ENCODE measurements at places on chromosomes 12 and 14. TPM values are rescaled to one million over a fixed set of nuclear protein-coding genes. Genes with fewer than 3 reads are reported as not detected.

Gene DNAH10
- total RNA-seq: 0.17 TPM

Gene RNASE3
- total RNA-seq: not detected

Gene FGFR1OP2
- 31.3 TPM for total RNA-seq

Gene AHNAK2
- total RNA-seq: 4.4 TPM

Gene TMEM121
- total RNA-seq: 1.6 TPM

Gene MYO1H
- not detected for total RNA-seq

Gene KRT79
- total RNA-seq: not detected

Gene DLK1
- not detected for total RNA-seq

DNA sequence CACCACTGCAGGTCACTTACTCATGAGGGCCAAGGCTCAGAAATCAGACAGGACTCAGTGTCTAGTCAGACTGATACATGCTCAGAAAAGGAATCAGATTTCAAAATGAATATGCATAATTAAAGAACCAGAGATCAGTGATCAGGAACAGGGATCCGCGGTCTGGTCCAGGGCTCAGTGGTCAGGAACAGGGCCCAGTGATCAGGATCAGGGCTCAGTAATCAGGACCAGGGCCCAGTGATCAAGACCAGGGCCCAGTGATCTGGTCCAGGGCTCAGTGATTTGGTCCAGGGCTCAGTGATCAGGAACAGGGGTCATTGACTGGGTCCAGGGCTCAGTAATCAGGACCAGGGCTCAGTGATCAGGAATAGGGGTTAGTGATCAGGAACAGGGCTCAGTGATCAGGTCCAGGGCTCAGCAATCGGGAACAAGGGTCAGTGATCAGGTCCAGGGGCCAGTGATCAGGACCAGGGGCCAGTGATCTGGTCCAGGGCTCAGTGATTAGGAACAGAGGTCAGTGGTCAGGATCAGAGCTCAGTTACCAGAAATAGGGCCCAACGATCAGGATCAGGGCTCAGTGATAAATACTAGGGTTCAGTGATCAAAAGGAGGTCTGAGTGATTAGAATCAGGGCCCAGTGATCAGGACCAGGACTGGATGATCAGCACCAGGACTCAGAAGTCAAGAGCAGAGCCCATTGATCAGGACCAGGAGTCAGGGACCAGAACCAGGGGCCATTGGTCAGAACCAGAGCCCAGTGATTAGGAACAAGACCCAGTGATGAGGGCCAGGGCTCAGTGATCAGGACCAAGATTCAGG is 175.3 kb downstream of the TMEM121 start:
- DNase-seq: no peak

- no peak for DNase-seq
Measured at GRCh38 chr12:1470051-1470450, 124.3 kb downstream of the FBXL14 start.

DNA sequence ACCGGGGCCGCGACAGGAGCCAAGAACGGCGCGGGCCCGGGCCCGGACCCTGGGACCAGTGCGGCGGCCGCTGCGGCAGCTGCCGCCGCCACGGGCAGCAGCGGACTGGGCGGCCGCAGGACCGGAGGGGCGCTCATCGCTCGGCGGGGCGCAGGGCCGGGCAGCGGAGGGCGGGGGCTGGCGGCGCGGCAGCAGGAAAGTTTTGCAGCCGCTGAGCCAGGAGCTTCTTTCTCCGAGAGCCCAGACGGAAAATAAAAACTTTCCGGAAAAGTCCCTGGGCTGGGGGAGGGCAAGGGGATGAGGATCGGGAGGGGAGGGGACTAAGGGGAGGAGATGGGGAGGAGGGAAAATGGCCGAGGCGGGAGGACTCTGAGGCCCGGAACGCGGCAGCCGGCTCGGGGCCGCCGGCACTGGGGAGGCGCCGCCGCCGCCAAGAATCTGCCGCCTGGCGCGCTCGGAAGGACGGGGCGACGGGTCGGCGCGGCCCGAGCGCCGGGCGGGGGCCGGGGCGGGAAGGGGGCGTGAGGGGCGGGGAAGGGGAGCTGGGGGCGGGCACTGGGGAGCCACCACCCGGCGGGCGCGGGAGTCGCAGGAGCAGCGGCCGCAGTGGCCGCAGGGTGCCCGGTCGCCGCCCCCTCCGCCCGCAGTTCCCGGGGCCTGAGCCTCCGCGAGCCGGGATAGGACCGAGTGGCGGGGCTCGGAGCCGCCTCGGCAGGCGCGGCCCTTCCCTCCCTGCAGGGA is at the start of gene PRKD1:
Gene PRKD1 (minus strand): TSS at position 472 of the 741 bp plus-strand sequence.
- peak; percentile 42 for DNase-seq

GRCh38 chr12:58818546-58818945 is 101.8 kb downstream of the LRIG3 start:
- peak; percentile 7 for DNase-seq

GRCh38 chr12:104654665-104655609 is 198.2 kb downstream of the CHST11 start:
- DNase-seq: no peak

- DNase-seq: no peak
Measured at GRCh38 chr12:74586251-74586650, 48.6 kb downstream of the ATXN7L3B start.

GRCh38 chr14:53608369-53608768 is 348.3 kb downstream of the BMP4 start:
- peak; percentile 14 for DNase-seq

- DNase-seq: no peak
Measured at GRCh38 chr12:67786086-67786485, 137.5 kb downstream of the DYRK2 start.

- DNase-seq: peak; percentile 87
Measured at GRCh38 chr14:22836301-22837113, at the start of gene MMP14. MMP14 (plus strand) TSS chr14:22836585; CDS start chr14:22836818, 233 bp downstream.

- no peak for DNase-seq
Measured at GRCh38 chr14:50350975-50351374, 38.9 kb downstream of the DMAC2L start.

GRCh38 chr14:68124979-68125731 is 305.6 kb downstream of the RAD51B start:
- DNase-seq: peak; percentile 23

DNA sequence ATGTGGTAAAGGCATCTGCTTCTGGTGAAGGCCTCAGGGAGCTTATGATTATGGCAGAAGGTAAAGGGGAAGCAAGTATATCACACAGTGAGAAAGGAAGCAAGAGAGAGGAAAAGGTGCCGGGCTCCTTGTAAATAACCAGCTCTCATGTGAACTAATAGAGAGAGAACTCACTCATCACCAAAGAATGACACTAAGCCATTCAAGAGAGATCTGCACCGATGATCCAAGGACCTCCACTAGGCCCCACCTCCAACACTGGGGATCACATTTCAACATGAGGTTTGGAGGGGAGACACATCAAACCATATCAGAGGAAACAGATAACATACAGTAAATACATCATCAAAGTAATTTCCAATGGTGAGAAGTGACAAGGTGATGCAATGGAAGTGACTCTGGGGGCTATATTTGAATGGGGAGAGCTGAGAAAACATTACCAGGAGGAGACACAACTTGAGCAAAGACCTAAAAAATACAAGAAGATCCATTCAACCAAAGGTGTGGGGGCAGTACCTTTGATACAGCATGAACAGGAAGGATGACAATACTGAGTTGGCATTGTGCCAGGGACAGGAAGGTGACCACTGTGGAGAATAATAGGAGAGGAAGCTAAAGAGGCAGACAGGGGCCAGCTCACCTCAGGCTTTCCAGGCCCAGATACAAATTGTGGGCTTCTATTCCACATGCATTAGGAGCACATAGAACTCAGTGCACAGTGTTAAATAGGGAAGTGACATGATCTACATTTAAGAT is 134.4 kb upstream of the GRIP1 start:
- no peak for DNase-seq

- DNase-seq: no peak
Measured at GRCh38 chr12:128791395-128792322, 32.1 kb downstream of the SLC15A4 start.

- DNase-seq: peak; percentile 46
Measured at GRCh38 chr14:102096569-102097188, 9.8 kb upstream of the HSP90AA1 start.

DNA sequence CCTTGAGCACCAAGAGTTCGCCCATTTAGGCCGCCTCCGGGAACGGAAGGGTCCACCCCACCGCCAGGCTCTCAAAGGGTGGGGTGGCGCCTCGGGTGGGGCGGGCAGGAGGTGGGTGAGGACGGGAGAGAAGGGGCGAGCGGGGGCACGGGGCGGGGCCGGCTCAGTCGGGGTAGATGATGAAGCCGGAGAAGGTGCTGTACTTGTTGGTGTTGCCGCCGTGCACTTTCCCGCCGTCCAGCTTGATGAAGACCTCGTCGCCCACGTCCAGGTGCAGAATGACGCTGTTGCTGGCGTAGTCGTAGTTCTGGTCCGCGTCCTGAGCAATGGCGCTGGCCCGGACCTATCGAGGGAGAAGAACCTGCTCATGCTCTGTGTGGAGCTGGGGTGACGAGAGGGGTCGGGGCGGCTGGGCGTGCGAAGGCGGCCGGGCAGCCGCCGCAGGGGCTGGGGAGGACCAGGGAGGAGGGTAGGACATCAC is 4.1 kb downstream of the C1QL4 start:
- DNase-seq: no peak

DNA sequence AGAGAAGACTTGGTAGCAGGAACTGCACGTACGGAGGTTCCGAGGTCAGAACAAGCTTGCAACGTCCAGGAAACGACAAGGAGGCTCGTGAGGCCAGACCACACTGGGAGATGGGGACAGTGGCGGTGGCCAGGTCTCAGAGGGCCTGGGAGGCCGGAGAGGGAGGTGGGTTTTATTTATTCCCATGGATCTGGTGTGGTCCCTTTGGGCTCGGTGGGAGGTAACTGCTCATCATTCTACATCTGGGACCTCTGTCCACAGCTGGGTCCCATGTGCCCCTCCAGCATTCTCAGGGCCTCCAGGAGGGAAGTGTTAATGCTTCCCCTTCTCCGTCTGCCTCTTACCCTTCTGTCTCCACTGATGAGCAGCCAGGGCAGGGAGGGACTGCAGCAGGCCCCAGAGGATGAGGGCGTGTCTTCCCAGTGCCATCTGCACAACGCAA is 35.7 kb upstream of the NCOR2 start:
- DNase-seq: no peak

Measured in H4 (cell line).